Stimulated activated CD4-positive, alpha-beta T cell treated with anti-CD3 and anti-CD28 coated beads, TNF-alpha, amount 100 ng/mL, for 1 hour (primary cell): ENCODE measurements at places on chromosomes 3 and 15.

GRCh38 chr15:39586387-39587095 is 5.7 kb downstream of the THBS1 start:
- DNase-seq = no peak

DNA sequence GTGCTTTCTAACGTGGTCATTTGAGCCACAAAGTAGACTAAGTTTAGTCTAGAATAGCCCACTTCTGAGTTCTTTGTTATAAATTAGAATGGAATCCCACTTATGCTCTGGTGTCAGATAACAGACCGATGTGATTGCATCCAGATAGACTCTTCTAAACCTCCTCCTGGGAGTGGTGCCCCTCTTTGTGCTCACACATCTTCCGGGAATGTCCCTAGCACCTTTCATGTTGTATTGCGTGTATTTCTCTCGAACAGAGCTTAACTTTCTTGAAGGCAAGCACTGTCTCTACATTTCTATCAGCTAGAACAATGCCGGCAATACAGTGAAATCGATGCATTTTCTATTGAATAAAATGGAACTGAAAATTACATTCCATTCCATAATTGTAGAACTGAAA is 23.0 kb downstream of the CP start:
- DNase-seq = no peak

GRCh38 chr15:64895285-64896065 is 16.2 kb upstream of the ANKDD1A start:
- no peak for DNase-seq

DNA sequence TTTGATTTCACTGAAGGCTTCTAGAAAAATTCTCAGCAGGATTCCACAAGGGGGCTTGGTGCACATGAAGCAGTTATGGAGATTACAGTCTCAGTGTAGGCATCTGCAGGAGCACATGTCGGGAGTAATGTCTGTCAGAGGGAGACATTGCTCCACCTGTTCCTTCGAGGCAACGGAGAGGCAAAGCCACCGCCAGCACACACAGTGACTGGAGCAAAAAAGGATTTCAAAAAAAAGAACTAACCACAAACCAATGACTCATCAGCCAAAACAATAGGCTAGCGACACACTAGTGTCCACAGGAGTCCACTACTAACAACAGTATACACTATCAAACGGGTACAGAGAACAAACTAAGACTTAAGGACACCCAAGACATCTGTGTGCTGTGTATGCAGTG is 68.9 kb downstream of the NPTN start:
- DNase-seq = no peak

DNA sequence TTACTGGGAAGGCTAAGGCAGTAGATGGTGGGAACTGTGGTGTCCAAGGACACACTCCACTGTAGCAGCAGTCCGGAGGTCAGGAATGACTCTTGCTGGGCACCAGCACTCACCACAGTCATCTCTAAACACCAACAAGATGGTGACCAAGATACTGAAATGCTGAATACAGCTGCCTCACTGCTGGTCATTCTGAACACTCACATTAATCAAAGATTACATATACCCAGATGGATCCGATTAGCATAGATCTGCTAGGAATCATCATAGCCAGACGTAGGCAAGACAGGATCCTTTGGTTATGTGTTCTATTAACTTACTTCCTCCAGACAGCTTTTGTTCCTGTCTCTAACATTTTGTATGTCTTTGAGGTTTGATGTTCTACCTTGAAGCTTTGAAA is 134.9 kb upstream of the BFSP2 start:
- no peak for DNase-seq

DNA sequence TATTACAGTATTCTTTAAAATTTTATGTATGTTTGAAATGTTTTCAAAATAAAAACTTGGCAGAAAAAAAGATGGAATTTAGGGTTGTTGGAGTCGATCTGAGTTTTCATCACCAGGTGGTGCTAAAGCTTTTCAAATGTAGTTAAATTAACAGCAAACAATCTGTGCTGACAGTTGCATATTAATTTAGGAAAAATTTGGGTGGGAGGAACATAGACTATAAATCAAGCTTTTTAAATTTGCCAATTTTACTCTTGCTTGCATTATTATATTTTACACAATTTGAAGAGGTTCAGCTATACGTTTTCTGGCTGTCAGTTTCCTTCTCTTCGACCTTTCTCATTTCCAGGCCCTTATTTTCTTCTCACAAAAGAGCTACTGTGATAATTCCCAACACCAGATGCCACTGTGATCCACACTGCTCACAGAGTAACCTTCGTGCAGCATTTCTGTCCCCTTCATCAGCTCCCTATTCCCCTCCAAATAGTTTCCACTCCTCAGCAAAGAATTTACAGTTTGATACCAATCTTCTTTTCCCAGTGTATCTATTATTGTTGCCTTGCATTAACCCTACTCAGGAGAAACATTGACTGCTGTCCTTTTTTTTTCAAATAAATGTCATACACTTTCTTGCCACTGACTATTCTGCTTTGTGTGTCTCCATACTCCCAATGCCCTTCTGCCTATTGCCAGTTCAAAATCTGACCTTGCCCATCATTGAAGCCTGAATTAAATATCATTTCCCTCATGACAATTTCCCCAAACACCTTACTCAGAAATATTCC is 53.4 kb upstream of the EIF5A2 start:
- DNase-seq = no peak
